CD4-positive, alpha-beta T cell treated with Interleukin-2 at 100 ng/mL for 4 hours (primary cell): ENCODE measurements at places on chromosomes 13 and 19.

GRCh38 chr13:49641801-49642291, 13.5 kb downstream of the ARL11 start:
- DNase-seq = no peak

DNA sequence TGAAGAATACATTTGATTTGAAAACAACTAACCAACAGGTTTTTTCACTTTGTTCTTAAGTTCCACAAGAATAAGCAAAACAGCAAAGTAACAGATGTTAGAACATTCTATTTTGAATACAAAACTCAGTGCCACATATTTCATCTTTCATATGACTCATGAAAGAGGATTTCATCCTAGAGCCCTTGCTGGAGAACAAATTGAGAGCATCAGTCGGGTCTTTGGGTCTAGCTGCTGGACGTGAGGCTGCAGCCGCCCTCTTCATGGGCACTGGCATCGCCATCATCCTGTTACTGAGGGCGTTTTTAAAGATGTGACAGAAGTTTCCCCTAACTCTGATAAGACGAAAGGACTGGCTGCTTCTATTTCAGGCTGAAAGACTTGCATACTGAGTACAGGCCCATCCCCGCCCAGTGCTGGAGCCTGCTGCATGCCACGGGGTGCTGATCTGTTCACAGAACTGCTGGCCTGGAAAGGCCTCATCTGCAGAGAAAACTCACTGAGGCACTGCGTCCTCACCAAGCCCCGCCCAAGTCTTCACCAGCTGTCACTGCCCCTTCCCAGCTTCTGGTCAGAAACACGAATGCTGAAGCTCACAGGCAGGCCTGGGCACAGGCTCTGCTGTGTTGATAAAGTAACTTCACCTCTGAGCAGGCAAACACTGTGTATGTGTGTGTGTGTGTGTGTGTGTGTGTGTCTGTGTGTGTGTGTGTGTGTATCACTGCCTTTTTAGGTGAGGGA, 101.4 kb downstream of the TUBGCP3 start:
- DNase-seq = no peak

GRCh38 chr13:72163678-72164077, 296.7 kb upstream of the DACH1 start:
- no peak for DNase-seq

- DNase-seq = peak; percentile 78
Observed at GRCh38 chr13:91346850-91347201, 661 bp upstream of the MIR17HG start.

DNA sequence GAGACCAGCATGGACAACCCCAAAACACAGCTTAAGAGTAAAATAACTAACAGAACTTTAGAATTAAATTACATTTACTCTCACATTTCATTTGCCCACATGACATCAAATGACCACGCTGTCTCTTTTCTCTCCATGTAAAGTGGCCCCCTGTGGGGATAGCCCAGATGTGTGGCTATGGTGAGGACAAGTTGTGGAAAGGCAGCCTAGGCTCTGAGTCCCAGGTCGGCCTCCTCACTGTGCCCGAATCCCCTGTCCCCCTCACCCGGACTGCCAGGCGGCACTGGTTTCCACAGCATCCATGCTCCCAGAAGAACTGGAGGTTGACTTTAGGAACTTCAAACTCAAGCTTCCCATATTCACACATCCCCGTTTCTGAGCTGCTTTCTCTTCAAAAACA, 111.8 kb upstream of the UQCRFS1 start:
- DNase-seq = no peak

DNA sequence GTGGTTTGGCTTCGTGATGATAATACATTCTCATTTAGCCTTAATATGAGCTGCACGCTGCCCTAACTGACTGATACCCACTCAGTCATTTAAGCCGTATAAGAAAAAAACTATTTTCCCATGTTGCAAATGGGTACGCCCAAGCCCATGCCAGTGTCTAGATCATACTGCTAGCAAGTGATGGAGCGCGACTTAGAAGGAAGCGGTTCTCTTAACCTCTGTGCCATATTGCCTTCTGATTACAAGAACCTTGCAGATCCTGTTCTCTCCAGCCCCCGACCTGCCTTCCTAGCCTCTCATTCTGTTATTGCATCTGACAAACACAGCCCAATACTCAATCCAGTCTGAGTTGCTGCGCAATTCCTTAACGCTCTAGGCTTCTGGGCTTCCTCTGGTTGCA, 603 bp downstream of the GPALPP1 start:
- DNase-seq = no peak

GRCh38 chr13:113916330-113916815, 52.5 kb upstream of the GAS6 start:
- DNase-seq = no peak

GRCh38 chr19:18940769-18941627, at the start of gene HOMER3:
HOMER3 (minus strand) TSS chr19:18941217; CDS start chr19:18938982, 2,235 bp downstream.
- DNase-seq = peak; percentile 73

- no peak for DNase-seq
Observed at GRCh38 chr19:33484226-33484774, 37.3 kb downstream of the PEPD start.

GRCh38 chr19:4496304-4496703, 22.0 kb downstream of the PLIN4 start:
- DNase-seq = no peak

DNA sequence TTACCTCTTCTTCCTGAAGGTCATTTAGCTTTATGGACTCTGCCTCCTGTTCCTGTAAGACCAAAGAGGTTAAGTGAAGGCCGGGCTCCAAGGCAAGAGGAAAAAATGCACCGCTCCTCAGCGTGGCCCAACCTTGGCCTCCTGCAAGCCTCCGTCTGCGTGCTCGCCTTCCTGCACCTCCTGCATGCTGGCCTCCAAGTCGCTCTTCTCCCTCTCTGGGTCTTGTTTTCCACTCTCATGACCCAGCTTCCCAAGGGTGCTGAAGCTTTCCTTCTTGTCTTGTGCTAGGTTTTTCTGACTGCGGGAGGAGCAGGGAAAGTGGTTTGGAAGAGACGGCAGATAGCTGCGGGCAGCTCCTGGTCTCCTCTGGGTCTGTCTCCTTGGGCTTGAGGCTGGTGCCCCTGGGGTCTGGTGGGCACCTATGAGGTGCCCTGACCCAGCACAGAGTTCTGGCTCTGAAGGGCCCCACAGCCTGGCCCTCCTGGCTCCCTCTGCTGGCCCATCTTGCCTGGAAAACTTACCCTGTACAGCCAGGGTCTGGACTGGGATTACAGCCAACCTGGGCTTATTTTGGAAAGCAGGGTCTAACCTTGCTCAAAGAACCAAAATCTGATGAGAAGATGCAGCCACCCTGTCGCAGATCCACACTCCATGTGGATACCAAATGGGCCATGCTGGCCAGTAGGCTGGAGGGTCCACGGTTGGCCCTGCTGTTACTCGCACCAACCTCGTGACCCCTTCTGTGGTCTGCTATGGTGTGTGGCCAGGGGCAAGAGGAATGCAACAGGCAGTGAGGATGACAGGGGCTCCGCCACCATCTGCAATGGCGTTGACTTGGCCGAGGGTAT, 5.2 kb downstream of the C13orf46 start:
- DNase-seq = no peak

- DNase-seq = no peak
Observed at GRCh38 chr19:17553256-17553655, 2.2 kb upstream of the COLGALT1 start.

DNA sequence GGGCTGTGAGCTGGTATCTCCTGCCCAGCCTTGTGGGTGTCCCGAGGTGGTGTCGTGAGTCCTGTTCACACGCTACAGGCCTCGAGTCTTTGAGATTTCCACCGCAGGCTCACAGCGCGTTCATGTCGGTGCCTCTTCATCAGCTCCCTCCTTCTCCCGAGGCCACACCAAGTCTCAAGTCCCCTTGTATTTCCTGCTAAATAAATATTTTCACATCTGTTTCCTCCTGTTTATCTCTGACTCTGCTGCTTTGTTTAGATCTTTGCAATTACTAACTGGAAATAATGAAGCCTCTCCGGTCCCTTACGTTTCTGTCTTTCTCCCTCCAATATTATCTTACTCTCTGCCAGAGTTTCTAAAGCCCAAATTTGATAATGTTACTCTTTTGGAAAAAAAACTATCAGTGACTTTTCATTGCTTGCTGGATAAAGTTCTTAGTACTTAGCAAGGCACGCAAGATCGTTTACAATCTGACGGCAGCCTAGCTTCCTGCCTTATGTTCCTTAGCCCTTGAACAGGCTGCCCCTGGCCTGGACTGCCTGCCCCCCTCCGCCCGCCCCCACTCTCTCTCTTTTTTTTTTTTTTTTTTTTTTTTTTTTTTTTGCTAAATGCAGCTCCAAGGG, 130.5 kb upstream of the RNF113B start:
- no peak for DNase-seq

DNA sequence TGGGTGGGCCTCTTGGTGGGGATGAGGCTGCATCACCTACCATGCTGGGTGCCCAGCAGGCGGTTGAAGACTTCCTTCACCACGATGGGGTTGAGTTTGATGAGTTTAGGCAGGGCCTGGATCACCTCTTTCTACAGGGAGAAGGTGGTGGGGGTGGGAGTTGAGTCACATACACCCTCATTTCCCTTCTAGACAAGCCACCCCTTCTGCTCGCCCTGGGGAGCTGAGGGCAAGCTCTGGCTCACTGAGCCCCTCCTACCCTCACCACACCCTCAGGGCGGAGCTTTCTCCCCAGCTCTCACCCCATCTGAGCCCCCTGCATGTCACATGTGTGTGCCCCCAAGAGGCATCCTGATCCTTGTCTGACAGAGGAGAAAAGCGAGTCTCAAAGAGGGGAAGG, 7.6 kb upstream of the RSPH6A start:
- no peak for DNase-seq

GRCh38 chr13:31803311-31803710, 64.0 kb downstream of the RXFP2 start:
- DNase-seq = no peak

DNA sequence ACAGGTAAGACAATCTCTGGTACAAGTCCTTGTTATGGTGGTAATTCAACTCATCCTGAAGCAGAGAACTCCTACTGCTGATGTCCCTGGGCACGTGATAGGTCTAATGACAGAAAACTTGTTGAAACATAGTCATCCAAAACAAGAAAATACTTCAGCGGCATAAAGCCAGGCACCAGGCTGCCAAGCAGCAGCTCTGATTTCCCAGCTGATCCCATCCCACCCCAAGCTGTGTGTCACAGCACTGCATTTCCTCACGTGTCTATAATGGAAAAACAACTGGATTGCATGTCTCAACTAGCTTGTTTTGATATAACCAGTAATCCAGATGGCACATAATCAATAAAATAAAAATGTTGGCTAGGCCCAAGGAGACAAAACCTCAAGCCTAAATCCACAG, 64.8 kb downstream of the MIPEP start:
- no peak for DNase-seq

DNA sequence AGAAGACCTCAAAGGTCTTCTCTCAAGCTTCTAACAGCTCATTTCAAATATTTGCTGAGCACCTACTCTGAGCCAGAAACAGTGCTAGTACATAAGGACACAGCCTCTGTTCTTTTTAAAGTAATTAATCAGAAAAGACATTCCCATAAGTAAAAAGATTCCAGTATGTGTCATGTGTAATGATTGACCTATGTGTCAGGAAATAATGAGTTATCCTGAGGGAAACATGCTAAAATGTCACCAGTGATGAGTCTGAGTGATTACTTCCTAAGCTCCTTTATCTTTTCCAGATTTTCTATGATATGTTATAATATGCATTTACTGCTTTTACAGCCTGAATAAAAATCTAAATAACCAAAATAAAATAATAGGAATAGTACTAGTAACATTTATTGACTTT, 107.6 kb downstream of the SLC25A15 start:
- no peak for DNase-seq

GRCh38 chr19:52660981-52661380, 22.8 kb upstream of the ZNF83 start:
- no peak for DNase-seq

DNA sequence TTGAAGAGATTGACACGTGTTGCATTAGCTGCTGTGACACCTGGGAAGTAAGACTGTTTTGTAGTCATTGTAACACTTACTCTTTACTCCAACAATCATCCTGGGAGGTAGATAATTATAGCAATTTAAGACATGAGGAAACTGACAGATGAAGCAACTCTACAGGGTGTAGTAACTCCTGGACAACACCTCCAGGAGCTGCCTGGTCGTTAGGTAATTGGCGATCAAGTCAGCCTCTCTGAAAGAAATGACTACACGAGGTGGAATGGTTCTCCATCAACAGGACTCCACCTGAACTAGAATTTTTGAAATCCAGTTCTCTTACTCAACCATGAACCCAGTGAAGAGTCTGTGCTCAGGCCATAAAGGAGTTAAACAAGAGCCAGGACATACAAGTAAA, 43.0 kb upstream of the LRCH1 start:
- DNase-seq = no peak

GRCh38 chr13:51998723-51999509, 12.3 kb downstream of the ATP7B start:
- DNase-seq = no peak

DNA sequence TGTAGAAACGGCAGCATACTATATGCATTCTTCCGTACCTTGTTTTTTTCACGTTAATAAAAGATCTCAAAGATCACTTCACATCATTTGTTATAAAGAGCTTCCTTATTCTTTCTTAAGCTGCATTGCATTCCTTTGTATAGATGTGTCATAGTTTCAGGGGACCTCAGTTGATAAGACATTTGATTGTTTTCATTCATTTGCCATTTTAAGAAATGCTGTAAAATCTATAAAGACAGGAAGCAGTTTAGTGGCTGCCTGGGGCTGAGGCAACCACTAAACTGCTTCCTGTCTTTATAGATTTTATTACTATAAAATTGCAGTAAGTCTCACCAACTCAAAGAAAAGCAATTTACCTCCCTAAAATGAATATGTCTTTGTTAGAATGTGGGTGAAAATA, 59.4 kb downstream of the ZDHHC20 start:
- DNase-seq = peak; percentile 22

DNA sequence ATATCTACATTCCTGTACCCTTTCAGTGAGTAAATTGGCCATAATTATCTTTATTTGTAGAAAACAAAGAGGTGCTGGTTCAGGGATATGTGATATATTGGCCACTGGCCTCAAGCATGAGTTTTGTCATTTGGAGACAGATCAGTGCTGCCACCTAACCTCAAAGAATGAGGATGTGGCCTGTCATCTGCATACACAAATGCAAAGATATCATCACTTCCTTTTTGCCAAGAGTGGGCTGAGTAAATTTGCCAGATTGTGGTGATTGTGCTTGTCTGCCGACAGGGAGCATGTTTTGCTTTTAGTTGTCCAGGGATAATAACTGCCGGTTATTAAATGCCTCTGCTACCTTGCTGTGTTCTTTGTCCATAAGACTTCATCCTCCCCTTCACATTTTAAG, 44.2 kb downstream of the WASF3 start:
- DNase-seq = no peak

- no peak for DNase-seq
Observed at GRCh38 chr13:39655041-39655568, 357 bp upstream of the COG6 start.

- no peak for DNase-seq
Observed at GRCh38 chr13:43014162-43014561, 9.2 kb upstream of the DNAJC15 start.

- no peak for DNase-seq
Observed at GRCh38 chr13:23161481-23161825, 19.3 kb upstream of the SGCG start.

- peak; percentile 52 for DNase-seq
Observed at GRCh38 chr19:3788996-3789778, 3.0 kb upstream of the MATK start.
